Suprapubic skin (tissue), 4 donors: ENCODE measurements at places on chromosomes 2 and 18. TPM values are rescaled to one million over a fixed set of nuclear protein-coding genes. Genes with fewer than 3 reads are reported as not detected.

Gene ALPG
- total RNA-seq: not detected

Gene MAPK4
- 2.0 TPM for total RNA-seq

Gene RTP5
- not detected for total RNA-seq

DNA sequence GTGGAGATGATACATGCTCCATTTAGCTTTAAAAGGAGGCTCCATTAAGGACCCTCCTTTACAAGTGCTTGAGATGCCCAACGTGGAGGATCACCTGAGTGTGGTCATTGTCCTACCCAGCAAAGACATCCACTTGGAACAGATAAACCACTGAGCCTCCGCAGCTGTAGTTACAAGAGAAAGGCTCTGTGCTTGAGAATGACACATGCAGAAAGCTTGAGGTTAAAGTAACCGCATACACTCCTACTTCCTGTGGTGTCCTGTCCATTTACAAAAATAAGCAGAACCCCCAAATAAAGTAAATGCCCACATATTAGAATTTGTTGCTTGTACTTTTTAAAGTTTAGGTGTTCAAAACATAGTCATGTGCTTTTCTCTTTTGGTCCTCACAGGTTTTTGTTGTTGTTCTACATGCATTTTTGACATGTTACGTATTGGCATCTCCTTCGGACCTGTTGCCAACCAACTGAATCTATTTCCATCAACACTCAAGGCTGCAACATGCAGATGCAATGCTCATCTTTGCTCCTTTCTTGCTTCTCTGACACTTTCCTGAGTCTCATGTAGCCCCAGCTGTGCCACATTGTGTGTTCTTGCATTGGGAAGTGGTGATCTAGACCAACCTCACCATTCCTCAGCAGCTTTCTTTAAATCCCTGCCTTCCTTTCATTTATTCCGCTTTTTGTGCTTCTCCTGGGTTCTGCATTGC is 56.0 kb downstream of the SERPINB7 start:
- DNase-seq: no peak
- H3K27ac ChIP-seq: peak overlapping the region; percentile 14
- no peaks in the 10 kb centered on the region for H3K27me3 ChIP-seq
- H3K4me3 ChIP-seq: no peak overlapping the region
- H3K36me3 ChIP-seq: no peaks in the 10 kb centered on the region
- H3K4me1 ChIP-seq: no peaks in the 10 kb centered on the region

DNA sequence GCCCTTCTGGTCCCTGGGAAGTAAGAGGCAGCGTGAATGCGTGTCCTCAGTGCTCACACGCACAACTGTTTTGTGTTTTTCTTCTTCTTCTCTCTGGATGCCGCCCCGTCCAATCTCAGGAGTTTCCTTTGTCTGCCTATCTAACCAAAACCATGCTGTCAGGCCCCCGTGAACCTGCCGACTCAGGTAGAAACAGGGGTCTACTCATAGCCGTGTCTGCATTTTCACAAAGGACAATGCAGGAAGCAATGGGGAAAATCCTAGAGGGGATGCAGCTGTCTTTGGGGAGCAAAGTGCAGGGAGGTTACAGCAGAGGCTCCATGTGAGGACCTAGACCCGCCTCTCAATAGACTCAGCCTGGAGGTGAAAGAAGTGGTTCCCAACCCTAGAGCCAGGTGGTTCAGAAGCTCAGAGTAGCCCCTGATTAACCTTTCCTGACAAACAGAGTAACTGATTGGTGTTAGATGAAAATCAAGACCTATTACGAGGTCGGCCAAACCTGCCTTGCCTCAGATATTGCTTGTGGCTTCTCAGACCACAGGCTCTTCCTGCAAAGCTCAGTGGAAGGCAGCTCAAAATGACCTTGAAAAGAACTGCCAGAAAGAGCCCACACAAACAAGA is 49.3 kb downstream of the CD226 start:
- no peak overlapping the region for H3K27ac ChIP-seq
- no peak for DNase-seq
- no peak overlapping the region for H3K4me3 ChIP-seq
- H3K27me3 ChIP-seq: no peaks in the 10 kb centered on the region

DNA sequence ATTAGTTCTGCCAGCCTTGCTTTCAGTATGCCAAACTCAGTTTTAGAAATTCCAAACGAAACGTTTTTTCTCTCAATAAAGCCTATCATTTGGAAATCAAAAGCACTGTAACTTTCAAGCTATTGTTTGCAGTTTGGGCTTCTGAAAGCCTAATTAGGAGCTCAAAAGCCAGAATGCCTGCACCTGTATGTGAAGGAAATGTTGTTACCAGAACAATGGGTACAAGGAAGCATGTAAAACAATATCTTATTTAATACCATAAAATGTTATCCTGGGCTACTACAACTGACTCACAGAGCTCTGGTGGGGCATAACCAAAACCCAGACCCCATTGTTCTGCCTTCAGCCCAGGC is 12.6 kb upstream of the GULP1 start:
- H3K27me3 ChIP-seq: no peaks in the 10 kb centered on the region
- no peaks in the 10 kb centered on the region for H3K36me3 ChIP-seq
- no peak overlapping the region for H3K27ac ChIP-seq
- H3K4me1 ChIP-seq: no peaks in the 10 kb centered on the region

GRCh38 chr2:172510548-172510947 is 45.3 kb upstream of the PDK1 start:
- H3K36me3 ChIP-seq: no peaks in the 10 kb centered on the region
- H3K27ac ChIP-seq: no peak overlapping the region
- H3K4me1 ChIP-seq: no peaks in the 10 kb centered on the region
- H3K4me3 ChIP-seq: no peak overlapping the region

GRCh38 chr2:50491541-50492476 is 540.1 kb downstream of the NRXN1 start:
- no peak for DNase-seq
- H3K4me3 ChIP-seq: peak overlapping the region; percentile 8
- H3K27me3 ChIP-seq: no peaks in the 10 kb centered on the region
- H3K4me1 ChIP-seq: peaks cover 7% of the 10 kb centered on the region

DNA sequence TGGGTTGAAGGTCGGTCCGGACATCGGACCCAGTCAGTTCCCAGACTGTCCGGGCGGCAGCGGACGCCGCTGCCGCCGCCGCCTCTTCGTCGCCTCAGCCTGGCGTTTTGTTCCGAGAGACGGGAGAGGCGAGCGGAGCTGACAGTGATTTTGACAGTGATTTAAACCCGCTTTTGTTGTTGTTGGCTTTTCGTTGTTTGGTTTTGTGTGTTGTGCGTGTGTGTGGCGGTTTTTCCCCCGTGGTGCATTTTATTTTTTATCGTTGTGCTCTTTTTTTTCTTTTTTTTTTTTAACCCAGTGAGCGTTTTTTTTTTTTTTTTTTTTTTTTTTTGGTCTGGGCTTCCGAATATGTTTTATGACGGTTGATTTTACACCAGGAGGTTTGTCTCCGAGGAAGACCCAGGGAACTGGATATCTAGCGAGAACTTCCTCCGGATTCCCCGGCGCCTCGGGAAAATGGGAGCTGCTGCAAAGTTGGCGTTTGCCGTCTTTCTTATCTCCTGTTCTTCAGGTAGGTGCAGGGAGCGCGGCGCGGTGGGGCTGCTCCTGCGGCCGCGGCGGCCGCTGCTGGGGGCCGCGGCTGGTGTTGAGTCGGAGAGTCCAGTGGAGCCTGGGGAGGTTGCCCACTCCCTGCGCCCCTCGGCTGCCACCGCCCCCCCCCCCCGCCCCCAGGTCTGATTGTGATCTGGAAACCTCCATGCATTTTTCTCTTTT is at the start of gene ACVR2A:
TSS of gene ACVR2A (plus strand) at position 333 of the 714 bp plus-strand sequence. CDS start at position 457, 124 bp downstream.
- no peak for DNase-seq
- no peaks in the 10 kb centered on the region for H3K27me3 ChIP-seq
- H3K4me3 ChIP-seq: peak within 1 kb of the TSS; percentile 89
- H3K36me3 ChIP-seq: no peaks in the 10 kb centered on the region
- peaks cover 48% of the 10 kb centered on the region for H3K4me1 ChIP-seq

DNA sequence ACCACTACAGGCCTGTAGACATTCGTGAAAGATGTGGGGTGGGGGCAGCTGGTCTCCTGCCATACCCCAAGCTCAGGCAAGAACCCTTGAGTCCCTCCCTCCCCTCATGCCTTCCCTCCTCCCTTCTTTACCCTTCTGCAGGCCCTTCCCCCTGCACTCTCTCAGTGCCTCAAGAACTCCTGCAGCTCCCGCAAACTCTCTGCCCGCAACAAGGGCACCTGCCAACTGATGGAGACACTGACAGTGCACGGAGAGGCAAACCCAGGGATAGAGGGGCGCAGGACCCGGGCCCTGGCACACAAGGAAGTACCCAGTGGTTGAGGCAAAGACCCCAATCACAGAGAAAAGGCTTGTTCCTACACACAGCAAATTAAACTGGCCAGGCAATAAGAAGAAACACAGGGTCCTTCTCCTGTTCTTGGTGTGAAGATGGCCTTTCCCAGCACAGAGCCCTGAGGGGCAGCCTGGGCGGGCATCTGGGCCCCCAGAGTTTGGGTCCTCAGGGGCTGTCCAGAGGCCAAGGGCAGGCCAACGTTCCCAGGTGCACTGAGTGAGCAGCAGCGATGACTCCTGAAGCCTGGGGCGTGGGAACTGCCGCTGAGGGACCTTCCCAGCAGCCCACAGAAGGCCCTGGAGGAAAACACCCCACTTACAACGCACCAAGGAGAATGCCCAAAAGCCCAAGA is 1.6 kb downstream of the TEKT4 start:
- H3K27me3 ChIP-seq: peaks cover 57% of the 10 kb centered on the region
- no peak overlapping the region for H3K27ac ChIP-seq
- peak; percentile 75 for DNase-seq
- no peaks in the 10 kb centered on the region for H3K36me3 ChIP-seq
- H3K4me3 ChIP-seq: no peak overlapping the region

- H3K36me3 ChIP-seq: no peaks in the 10 kb centered on the region
- no peak overlapping the region for H3K27ac ChIP-seq
- no peaks in the 10 kb centered on the region for H3K27me3 ChIP-seq
- H3K4me3 ChIP-seq: no peak overlapping the region
- DNase-seq: no peak
These were observed 90.3 kb downstream of the SPATS2L start for GRCh38 chr2:200396781-200397242.

DNA sequence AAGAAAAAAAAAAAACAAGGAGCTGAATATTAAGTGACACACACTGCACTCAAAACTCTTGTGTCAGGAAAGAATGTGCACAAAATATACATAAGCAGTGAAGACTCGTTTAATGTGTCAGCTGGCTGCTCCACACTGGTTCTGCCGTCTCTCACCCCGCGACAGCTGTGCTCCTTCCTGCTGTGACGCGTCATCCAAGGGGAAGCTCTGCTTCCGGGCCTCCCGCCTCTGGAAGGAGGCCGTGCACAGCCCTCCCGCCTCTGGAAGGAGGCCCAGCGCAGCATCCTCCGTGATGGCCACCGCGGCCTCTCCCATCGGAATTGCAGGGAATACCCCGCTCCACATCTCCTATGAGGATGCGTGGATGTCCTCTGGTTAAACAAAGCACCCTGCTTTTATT is 151.0 kb downstream of the HDAC4 start:
- peaks cover 48% of the 10 kb centered on the region for H3K4me1 ChIP-seq
- no peak overlapping the region for H3K4me3 ChIP-seq
- no peaks in the 10 kb centered on the region for H3K36me3 ChIP-seq
- H3K27ac ChIP-seq: no peak overlapping the region

DNA sequence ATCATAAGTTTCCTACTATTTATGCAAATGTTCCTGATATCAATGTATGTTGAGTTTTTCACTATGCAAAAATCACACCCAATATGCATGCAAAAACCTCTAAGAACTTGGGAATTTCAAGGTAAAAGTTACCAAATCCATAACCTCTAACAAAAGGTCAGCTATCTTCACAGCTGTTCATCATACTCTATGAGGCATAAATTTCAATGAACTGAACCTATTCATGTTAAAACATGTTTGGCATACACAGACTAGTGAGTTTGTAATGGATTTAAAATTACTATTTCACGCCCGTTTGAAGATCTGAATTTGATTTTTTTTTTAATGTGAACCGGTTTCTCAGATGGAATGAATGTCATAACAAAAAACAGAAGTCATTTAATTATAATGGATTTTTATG is 100.2 kb downstream of the ATAD2B start:
- no peak for DNase-seq
- peaks cover 10% of the 10 kb centered on the region for H3K4me1 ChIP-seq
- peaks cover 17% of the 10 kb centered on the region for H3K36me3 ChIP-seq

- peaks cover 9% of the 10 kb centered on the region for H3K4me1 ChIP-seq
- H3K27me3 ChIP-seq: no peaks in the 10 kb centered on the region
- H3K27ac ChIP-seq: no peak overlapping the region
- DNase-seq: no peak
These were observed 250.9 kb downstream of the DSEL start for GRCh38 chr18:67265464-67266245.

GRCh38 chr2:44362207-44363015 is 664 bp downstream of the CAMKMT start:
- H3K4me3 ChIP-seq: peak overlapping the region; percentile 93
- H3K4me1 ChIP-seq: peaks cover 28% of the 10 kb centered on the region
- H3K27me3 ChIP-seq: no peaks in the 10 kb centered on the region
- no peaks in the 10 kb centered on the region for H3K36me3 ChIP-seq
- peak overlapping the region; percentile 97 for H3K27ac ChIP-seq
- DNase-seq: no peak

DNA sequence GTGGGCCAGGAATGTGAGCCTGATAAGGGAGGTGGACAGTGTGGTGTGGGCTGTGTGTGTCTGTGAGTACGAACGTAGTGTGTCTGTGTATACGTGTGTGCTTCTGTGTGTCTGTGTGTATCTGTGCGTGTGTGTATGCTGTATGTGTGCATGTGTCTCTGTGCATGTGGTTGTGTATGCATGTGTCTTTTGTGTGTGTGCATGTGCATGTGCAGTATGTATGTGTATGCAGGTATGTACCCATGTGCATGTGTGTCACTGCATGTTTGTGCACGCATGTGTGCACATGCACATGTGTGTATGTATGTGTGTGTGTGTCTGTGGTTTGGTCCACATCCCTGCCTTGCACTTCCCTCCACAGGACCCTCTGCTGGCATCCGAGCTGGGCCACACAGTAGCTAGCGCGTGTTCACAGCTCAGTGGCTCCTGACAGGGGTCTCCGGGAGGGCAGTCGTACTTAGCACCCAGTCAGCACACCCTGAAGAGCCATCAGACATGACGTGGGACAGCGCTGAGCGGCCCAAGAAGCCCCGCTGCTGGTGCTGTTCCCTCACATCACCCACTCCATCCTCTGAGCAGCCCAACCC is 114.3 kb downstream of the CELF4 start:
- H3K4me1 ChIP-seq: no peaks in the 10 kb centered on the region
- peaks cover 13% of the 10 kb centered on the region for H3K27me3 ChIP-seq
- H3K27ac ChIP-seq: no peak overlapping the region
- H3K36me3 ChIP-seq: no peaks in the 10 kb centered on the region

GRCh38 chr2:232026910-232027309 is 65.4 kb downstream of the DIS3L2 start:
- peaks cover 35% of the 10 kb centered on the region for H3K36me3 ChIP-seq
- no peaks in the 10 kb centered on the region for H3K27me3 ChIP-seq
- no peak for DNase-seq
- no peak overlapping the region for H3K4me3 ChIP-seq

GRCh38 chr2:56211048-56211447 is 27.3 kb downstream of the CCDC85A start:
- H3K27me3 ChIP-seq: no peaks in the 10 kb centered on the region
- no peaks in the 10 kb centered on the region for H3K4me1 ChIP-seq
- no peak for DNase-seq

DNA sequence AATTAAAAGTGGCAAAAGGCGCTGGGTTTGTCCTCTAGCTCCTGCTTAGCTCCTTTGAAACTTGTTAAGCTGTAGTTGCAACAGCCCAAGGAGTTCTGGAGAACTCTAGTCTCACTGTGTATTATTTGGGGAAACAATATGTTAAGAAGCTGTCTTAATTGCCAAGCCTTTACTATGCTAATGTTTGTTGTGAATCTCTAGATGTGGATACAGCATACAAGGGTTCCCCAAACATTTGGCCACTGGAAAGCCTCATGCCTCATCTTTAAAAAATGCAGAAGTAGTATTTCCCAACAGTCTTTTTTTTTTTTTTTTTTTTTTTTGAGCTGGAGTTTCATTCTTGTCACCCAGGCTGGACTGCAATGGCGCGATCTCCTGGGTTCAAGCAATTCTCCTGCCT is 236.7 kb downstream of the PRKCE start:
- peak overlapping the region; percentile 63 for H3K27ac ChIP-seq
- no peak for DNase-seq
- H3K4me1 ChIP-seq: peaks cover 96% of the 10 kb centered on the region
- H3K27me3 ChIP-seq: no peaks in the 10 kb centered on the region
- no peaks in the 10 kb centered on the region for H3K36me3 ChIP-seq
